ENCODE measurements at places on chromosomes 4 and X. TPM values are rescaled to one million over a fixed set of nuclear protein-coding genes. Genes with fewer than 3 reads are reported as not detected.

MAGEB1 gene
- total RNA-seq: not detected

ZNF732 gene
- total RNA-seq: 0.31 TPM

PPP1R2C gene
- not detected for total RNA-seq

F8A3 gene
- 5.6 TPM for total RNA-seq

KLHL4 gene
- 0.38 TPM for total RNA-seq

TRIM75 gene
- not detected for total RNA-seq

CRLF2 gene
- not detected for total RNA-seq

BOD1L1 gene
- 41.6 TPM for total RNA-seq

GLRA3 gene
- total RNA-seq: not detected

GRCh38 chr4:41881981-41882624, 53.1 kb upstream of the TMEM33 start:
- no peak overlapping the region for H3K27ac ChIP-seq
- peaks cover 17% of the 10 kb centered on the region for H3K4me1 ChIP-seq
- H3K4me3 ChIP-seq: peak overlapping the region; percentile 63
- DNase-seq: no peak
- peaks cover 84% of the 10 kb centered on the region for H3K27me3 ChIP-seq

GRCh38 chr4:113438596-113438995, 322.9 kb downstream of the CAMK2D start:
- no peak for DNase-seq
- no peak overlapping the region for H3K4me3 ChIP-seq
- H3K4me1 ChIP-seq: peaks cover 35% of the 10 kb centered on the region
- no peak overlapping the region for H3K27ac ChIP-seq
- no peaks in the 10 kb centered on the region for H3K27me3 ChIP-seq

DNA sequence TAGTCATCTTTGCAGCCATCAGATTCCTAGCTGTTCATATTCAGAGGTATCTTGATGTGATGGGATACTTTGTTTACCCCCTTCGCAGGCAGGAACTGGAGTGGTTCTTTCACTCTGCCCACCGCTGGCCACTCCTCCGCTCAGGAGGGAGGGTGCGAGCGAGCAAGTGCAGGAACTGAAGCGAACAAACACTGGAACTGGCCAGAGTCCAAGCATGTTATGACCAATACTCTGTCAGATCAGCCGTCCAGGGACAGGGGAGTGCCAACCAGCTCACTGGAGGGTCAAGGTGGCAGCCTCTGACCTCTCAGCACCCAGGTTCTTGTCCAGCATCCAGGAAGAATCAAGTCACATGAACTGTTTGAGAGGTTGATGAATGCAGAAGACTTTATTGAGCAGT, 18.0 kb upstream of the MANBA start:
- H3K36me3 ChIP-seq: no peaks in the 10 kb centered on the region
- DNase-seq: no peak
- H3K27ac ChIP-seq: no peak overlapping the region
- no peak overlapping the region for H3K4me3 ChIP-seq
- H3K4me1 ChIP-seq: no peaks in the 10 kb centered on the region
- peaks cover 5% of the 10 kb centered on the region for H3K27me3 ChIP-seq

- no peak for DNase-seq
- no peaks in the 10 kb centered on the region for H3K27me3 ChIP-seq
Observed at GRCh38 chr4:40940317-40940741, 190.6 kb downstream of the NSUN7 start.

DNA sequence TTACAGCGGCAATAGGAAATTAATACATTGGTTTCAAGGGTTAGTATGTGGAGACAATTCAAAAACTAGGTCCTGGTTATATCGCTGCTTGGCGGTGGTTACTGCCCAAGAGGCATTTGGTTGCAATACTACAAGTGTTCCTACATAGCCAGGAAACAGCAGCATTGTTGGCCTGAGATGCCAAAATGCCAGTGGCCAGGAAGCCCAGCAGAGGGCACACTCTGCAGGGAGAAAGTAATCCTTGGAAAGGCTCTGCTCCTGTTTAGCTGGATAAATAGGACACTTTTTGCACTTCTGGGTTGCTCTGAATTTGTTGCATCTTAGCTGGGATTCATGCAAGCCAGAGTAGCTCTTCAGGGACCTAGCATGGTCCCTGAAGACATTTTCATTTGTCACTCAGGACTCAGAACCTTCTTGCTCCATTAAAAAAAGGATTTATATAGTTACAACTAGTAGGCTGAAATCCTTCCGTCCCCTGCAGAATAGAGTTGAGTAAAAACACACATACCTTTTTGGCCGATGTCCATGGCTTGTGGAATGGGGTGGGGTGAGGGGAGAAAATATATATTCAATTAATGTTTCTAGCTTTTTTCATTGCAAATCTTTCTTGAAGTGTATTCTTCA, 8.1 kb upstream of the GPR119 start:
- no peak overlapping the region for H3K4me3 ChIP-seq
- no peaks in the 10 kb centered on the region for H3K36me3 ChIP-seq
- no peaks in the 10 kb centered on the region for H3K4me1 ChIP-seq
- peak; percentile 83 for DNase-seq
- peaks cover 14% of the 10 kb centered on the region for H3K27me3 ChIP-seq

GRCh38 chrX:69306063-69306404, 140.8 kb upstream of the PJA1 start:
- no peak overlapping the region for H3K4me3 ChIP-seq
- no peak for DNase-seq
- H3K36me3 ChIP-seq: no peaks in the 10 kb centered on the region
- H3K4me1 ChIP-seq: no peaks in the 10 kb centered on the region
- no peak overlapping the region for H3K27ac ChIP-seq

DNA sequence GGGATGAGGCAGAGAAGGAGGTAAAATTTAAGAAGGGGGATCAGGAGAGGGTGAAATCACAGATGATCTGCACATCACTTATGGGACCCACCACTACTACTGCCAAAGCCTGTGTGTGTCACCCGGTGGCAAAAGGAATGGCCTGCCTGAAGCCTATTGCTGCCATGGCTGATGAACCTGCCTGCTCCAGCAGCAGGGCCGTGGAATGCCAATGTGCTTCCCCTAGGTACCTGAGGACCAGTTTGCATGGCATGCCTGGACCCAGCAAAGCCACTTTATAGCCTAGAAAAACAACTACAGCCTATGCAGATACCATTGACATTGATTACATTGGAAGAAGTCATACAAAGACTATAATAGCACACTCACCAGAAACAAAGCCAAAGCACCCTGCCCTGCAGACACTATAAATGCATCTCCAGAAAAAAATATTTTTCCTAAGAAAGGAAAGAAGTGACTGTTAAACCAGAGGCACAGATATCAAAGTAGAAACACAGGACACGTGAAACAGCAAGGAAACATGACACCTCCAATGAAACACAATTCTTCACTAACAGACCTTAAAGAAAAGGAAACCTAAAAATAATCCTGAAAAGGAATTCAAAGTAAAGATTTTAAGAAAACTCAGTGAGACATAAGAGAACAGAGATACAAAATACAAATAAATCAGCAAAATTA, 680.7 kb upstream of the GRID2 start:
- H3K36me3 ChIP-seq: peaks cover 2% of the 10 kb centered on the region
- DNase-seq: no peak
- no peak overlapping the region for H3K27ac ChIP-seq
- no peak overlapping the region for H3K4me3 ChIP-seq
- H3K27me3 ChIP-seq: peaks cover 26% of the 10 kb centered on the region

GRCh38 chr4:56512166-56512565, 6.6 kb downstream of the ARL9 start:
- no peak overlapping the region for H3K4me3 ChIP-seq
- H3K27me3 ChIP-seq: peaks cover 16% of the 10 kb centered on the region
- peaks cover 4% of the 10 kb centered on the region for H3K36me3 ChIP-seq
- no peak overlapping the region for H3K27ac ChIP-seq

GRCh38 chrX:107738272-107738671, 37.3 kb downstream of the TSC22D3 start:
- H3K27ac ChIP-seq: no peak overlapping the region
- H3K4me1 ChIP-seq: peaks cover 52% of the 10 kb centered on the region
- no peak for DNase-seq
- no peaks in the 10 kb centered on the region for H3K27me3 ChIP-seq
- H3K36me3 ChIP-seq: no peaks in the 10 kb centered on the region
- H3K4me3 ChIP-seq: no peak overlapping the region

DNA sequence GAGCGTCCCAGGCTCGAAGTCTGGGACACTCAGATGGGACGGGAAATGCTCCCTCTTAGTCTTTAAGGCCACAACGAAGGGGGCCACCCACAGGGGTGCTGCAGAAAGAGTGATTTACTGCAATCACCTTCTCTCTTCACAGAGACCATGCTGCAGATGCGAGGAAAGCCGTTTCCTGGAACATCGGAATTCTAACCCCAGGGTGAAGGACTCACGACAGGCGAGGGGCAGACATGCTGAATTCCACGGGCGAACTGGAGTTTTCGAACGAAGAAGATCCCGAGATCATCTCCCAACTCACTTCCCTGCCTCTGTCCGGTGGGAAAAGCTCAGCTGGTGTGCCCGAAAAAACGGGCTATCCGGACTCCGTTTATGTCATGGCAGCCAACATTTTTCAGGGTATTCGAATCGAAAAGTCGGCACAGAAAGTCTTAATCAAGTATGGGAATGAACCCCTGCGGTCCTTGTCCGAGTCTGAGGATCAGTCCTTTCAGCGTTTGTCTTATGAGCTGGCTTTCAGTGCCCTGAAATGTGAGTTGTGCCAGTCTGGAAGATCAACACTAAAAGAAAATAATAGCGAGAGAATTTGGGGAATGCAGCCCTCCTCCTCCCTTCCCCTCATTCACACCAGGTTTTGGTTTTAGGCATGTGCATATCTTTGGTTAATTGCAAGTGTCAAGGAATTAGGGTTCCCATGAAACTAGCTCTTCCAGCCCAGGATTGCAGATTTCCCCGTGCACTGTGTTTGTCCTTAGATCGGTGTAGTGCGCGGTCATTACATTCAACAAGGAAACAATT, 905 bp downstream of the NSUN7 start:
- H3K4me3 ChIP-seq: peak overlapping the region; percentile 77
- H3K27ac ChIP-seq: peak overlapping the region; percentile 69
- DNase-seq: no peak

DNA sequence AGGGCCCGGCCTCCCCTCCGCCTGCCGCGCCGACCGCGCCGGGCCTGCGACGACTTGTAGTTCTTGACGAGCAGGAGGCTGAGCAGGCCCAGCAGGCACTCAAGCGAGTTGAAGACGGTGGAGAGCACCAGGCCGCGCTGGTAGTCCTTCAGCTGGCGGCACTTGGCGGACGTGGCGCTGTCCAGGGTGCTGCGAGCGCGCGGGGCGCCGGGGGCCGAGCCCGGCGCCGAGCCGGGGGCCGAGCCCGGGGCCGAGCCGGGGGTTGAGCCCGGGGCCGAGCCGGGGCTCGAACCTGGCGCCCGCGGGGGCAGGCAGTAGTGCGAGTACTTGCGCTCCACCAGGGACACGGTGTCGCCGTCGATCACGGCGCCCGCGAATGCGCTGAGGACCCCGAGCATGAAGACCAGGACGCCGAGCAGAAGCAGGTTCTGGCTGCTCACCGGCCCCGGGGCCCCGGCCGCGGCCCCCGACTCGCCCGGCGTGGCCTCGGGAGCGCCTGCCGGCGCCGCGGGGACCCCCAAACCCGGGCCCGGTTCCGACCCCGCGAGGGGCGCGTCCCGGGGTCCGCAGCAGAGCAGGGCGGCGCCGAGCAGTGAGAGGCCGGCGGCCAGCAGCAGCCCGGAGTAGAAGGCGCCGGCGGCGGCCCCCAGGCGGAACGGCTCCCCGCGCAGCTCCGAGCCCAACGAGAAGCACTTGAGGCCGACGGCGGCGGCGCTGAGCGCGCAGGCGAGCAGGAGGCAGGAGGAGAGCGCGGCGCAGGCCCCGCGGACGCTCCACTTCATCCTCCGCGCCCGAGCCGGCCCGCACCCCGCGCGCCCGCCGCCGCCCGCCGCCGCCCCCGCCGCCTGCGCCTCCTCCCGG, 584 bp downstream of the TMEM271 start:
- peaks cover 47% of the 10 kb centered on the region for H3K27me3 ChIP-seq
- no peak overlapping the region for H3K27ac ChIP-seq
- peaks cover 9% of the 10 kb centered on the region for H3K4me1 ChIP-seq
- DNase-seq: peak; percentile 90

- H3K27me3 ChIP-seq: peaks cover 32% of the 10 kb centered on the region
- H3K36me3 ChIP-seq: no peaks in the 10 kb centered on the region
- H3K27ac ChIP-seq: no peak overlapping the region
- no peak overlapping the region for H3K4me3 ChIP-seq
Observed at GRCh38 chr4:52863324-52863723, 1.2 kb downstream of the RASL11B start.

- H3K36me3 ChIP-seq: peaks cover 6% of the 10 kb centered on the region
- no peak overlapping the region for H3K27ac ChIP-seq
- H3K27me3 ChIP-seq: no peaks in the 10 kb centered on the region
- H3K4me1 ChIP-seq: peaks cover 13% of the 10 kb centered on the region
- no peak overlapping the region for H3K4me3 ChIP-seq
- no peak for DNase-seq
Observed at GRCh38 chr4:138438608-138439007, 196.5 kb upstream of the SLC7A11 start.

- H3K27me3 ChIP-seq: peaks cover 21% of the 10 kb centered on the region
- no peak for DNase-seq
- H3K27ac ChIP-seq: no peak overlapping the region
- H3K4me1 ChIP-seq: no peaks in the 10 kb centered on the region
Observed at GRCh38 chr4:24489870-24490269, 94.5 kb downstream of the DHX15 start.
